Osteocyte (in vitro differentiated cells): ENCODE measurements at places on chromosomes 13 and 19. TPM values are rescaled to one million over a fixed set of nuclear protein-coding genes. Genes with fewer than 3 reads are reported as not detected.

TEX29 gene
- total RNA-seq, result 1.9 TPM in 1 of 2 replicates, not detected in the other

GRCh38 chr19:55305983-55306562, 19.1 kb downstream of the TMEM150B start:
- DNase-seq, result no peak

DNA sequence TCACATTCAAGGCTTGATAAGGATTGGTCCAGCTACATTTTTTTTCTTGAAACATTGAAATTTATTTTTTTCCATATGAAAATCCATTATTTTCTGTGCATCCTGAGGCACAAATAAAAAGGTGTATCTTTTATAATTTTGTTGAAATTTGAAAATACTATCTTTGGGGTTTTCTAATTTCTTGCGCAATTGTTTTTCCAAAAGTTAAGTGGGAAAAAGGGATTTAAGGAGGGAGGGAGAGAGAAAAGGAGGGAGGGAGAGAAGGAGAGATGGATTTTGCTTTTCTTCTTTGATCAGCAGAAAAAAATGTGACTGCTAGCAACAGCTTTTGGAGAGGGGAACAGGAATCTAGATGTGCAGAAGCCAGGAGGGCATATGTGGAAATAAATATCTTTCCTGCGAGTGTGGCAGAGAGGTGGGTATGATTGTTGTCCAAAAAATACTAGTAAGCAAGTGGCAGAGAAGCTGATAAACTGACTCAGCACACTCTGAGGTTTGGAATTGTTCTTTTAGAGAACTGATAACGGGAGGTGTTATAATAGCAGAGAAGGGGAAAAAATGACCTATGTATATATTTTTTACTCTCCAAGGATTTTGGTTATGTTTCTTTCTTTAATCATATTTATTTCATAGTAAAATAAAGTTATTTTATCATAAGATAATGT, 61.2 kb upstream of the EDNRB start:
- DNase-seq, result no peak

DNA sequence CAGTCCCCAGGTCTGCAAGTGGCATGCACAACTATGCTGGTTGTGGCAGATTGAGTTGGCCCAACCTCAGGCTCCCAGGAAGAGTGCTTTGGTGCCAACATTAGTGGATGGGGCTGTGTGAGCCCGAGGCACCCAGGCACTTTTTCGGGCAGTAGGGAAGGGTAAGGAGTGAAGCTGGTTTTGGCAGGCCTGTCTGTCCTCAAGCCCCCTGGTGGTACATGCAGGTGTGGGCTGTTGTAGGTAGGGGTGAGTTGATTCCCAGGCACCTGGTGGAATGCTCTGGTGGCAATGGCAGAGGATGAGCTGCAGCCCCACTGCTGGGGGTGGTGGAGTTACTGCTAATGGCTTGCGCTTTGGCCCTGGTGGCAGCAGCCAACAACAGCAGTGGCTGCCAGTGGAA, 723.7 kb upstream of the SLITRK1 start:
- no peak for DNase-seq

- no peak for DNase-seq
Observed at GRCh38 chr19:13597640-13598039, 91.4 kb upstream of the CACNA1A start.

DNA sequence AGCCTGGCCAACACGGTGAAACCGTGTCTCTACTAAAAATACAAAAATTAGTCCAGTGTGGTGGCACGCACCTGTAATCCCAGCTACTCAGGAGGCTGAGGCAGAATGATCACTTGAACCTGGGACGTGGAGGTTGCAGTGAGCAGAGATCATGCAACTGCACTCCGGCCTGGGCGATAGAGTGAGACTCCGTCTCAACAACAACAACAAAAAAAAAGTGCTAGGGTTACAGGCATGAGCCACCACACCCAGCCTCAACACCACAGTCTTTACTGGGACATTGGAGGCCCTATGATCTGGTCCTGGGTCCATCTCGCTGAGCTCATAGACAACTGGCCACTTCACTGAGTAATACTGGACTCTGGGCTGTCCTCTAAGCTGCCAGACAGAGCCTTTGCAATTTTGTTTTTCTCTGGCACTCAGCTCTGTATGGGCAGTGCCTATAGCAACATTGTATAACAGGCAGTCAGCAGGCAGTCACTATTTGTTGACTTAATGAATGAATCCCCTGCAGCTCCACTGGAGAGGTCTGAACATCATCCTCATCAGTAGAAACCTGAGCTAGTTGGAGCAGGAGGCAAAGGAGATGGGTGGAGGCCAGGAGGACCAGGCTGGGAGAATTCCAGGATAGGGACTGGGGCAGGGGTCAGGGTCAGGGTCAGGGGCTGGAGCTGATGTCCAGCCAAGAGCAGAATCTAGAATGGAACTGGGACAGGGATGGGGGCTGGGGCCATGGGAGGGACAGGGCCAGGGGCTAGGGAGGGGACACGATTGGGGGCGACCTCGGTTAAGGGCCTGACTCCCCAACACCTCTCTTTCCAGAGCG, 8.1 kb downstream of the BLOC1S3 start:
- DNase-seq, result no peak

- no peak for DNase-seq
Observed at GRCh38 chr13:97256343-97256783, 34.2 kb downstream of the MBNL2 start.
